ENCODE measurements at places on chromosomes 7 and 10.

GRCh38 chr7:44218418-44219201 is 17.8 kb downstream of the YKT6 start:
- no peak for DNase-seq

- DNase-seq, result peak; percentile 93
Measured at GRCh38 chr7:73734619-73735527, 3.7 kb downstream of the ABHD11 start.

DNA sequence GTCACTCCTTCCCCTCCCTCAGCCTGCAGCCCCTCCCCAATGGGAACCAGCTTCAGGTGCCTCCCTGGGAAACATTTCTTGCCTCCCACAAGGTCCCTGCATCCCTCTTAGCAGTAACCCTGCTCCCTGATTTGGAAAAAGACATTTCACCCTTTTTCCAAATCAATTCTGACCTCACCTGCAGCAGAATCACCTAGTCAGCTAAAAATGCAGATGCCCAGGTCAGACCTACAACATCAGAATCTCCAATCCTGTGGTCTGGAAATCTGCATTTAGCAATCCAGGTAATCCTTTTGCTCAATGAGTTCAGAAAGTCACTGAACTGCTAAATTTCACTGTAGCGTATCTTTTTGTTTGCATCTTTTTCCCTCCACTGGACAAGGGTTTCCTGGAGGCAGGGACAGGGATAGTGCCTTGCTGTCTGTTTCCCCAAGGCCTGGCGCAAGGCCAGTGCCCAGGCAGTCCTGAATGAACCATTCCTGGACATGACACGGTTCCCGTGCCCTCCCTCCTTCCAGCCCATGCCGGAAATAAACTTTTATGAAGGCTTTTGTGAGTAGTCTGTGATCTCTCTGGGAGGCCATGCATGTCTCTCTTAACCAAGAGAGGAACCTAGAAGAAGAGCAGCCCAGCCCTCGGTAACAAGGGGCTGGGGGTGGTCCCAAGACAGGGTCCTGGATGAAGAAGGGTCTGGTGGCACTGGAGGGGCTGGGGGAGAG is 44.0 kb downstream of the COL13A1 start:
- no peak for DNase-seq

GRCh38 chr10:126302476-126302756 is 85.9 kb downstream of the ADAM12 start:
- no peak for DNase-seq

DNA sequence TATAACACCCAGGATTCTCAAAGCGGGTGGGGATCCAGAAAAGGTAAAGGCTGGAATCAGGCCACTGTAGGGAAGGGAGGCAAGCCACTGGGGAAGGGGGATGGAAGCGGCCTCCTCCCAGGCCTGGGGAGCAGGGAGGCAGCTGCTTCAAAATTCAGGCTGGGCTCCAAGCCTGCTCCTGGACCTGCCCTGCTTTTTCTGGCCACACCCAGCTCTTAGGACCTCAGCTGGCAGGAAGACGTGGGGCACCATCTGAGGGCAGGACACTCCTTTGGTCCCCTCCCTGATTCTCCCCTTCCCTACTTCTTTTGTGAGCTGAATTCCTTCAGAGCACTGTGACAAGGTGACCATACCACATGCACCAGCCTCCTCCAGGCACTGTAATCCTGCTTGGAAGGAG is 4.6 kb upstream of the LBX1 start:
- DNase-seq, result no peak

GRCh38 chr7:128405471-128406313 is 4.1 kb downstream of the IMPDH1 start:
- DNase-seq, result peak; percentile 33

- no peak for DNase-seq
Measured at GRCh38 chr7:141189231-141189630, 115.4 kb downstream of the TMEM178B start.

- no peak for DNase-seq
Measured at GRCh38 chr10:62919776-62920175, 103.6 kb upstream of the EGR2 start.

- no peak for DNase-seq
Measured at GRCh38 chr10:132576671-132577349, 39.2 kb downstream of the INPP5A start.

DNA sequence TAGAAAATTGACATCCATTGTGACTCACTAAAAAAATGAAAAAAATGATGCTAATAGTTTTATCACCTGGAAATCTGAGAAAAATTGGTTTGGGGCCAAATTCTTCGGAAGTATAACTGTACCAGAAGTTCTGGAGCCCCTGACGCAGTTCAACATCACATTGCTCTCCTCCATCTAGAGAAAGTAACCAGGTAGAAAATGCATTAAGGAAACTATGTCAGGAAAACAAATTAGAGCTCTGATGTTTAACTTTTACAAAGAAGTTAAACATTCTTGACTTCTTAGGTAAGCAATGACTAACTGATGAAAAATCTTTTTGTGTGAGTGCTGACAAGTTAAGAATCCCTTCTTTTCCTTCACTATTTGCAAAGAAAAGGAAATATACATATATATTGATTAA is 61.1 kb upstream of the TMEM196 start:
- DNase-seq, result no peak

GRCh38 chr10:33955676-33956075 is 621.2 kb upstream of the NRP1 start:
- no peak for DNase-seq

- DNase-seq, result no peak
Measured at GRCh38 chr10:100728928-100729861, 16.2 kb upstream of the PAX2 start.

- DNase-seq, result no peak
Measured at GRCh38 chr10:131831561-131831960, 69.2 kb upstream of the PPP2R2D start.

- no peak for DNase-seq
Measured at GRCh38 chr10:29063806-29064644, 224.8 kb upstream of the LYZL1 start.

- no peak for DNase-seq
Measured at GRCh38 chr10:117647306-117647705, 104.8 kb downstream of the EMX2 start.

GRCh38 chr10:111200505-111201186 is 123.8 kb downstream of the ADRA2A start:
- DNase-seq, result peak; percentile 89

GRCh38 chr10:132618158-132618919 is 80.8 kb downstream of the INPP5A start:
- DNase-seq, result no peak

DNA sequence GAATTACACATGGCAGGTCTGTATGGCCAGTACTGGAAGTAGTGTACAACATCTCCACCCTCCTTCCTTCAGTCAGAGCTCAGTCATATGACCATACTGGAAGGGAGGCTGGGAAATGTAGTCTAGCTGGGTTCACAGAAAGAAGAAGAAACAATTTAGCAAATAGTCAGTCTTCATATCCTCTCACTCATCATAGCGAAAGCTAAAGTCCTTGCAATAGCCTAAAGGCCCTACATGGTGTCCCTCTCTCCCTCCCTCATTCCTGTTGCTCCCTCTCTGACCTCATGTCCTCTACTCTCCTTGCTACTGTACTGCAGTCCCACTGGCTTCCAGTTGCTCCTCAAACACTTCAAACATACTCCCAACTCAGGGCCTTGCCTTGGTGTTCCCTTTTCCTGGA is 4.3 kb upstream of the CALU start:
- DNase-seq, result no peak

DNA sequence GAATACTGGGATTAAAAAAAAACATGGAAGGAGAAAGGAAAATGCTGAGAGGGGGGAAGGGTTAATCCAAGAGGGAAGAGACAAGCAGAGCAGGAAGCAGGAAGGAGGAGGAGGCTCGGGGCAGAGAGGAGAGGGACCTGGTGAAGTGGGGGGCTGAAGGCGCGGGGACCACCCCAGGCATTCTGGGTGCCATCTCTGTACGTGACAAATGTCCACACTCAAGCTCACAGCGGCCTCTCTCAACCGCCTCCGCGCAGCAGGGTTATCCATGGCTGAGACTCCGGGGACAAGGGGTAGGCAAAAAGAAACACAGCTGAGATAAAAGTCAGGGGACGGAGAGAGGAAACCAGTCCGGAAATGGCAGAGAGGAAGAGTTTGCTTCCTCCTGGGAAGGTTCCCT is 33.9 kb downstream of the EN2 start:
- DNase-seq, result no peak

- DNase-seq, result no peak
Measured at GRCh38 chr10:122419876-122420623, 34.4 kb upstream of the ARMS2 start.

DNA sequence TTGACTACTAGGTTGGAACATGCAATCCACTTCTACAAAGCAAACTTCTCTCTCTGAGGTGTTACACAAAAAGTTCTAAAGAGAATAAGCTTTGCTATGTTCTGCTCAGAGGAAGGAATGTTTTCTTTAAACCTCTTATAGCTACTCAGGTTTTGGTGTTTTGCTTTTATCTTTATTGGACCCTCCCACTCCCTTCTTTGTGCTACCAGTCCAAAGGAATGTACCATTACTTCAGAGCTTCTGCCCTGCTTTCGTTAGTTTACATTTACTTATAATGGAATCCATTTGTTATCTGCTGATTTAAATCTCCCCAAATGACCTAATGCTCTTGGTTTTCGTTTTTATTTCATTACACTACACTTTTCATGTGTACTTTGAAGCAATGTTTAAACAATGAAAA is 154.9 kb downstream of the ATE1 start:
- DNase-seq, result no peak

GRCh38 chr10:80177781-80178636 is 27.3 kb downstream of the ANXA11 start:
- no peak for DNase-seq

DNA sequence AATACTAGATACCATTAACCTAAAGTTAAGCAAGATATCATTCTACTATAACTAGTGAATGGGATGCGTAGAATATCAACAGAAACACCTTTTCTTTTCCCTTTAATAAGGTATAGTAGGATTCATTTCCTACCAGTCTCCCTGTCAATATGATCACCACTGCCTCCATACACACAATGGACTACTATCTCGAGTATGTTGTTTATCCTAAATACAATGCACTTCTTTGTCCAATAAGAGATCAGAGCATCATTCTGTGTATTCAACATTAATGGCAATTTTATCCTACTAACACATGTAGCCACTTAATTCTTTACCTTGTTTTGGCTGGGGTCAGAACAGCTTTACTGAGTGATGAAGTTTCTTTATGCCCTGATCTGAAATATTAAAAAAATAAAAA is 276.3 kb downstream of the TFEC start:
- no peak for DNase-seq

DNA sequence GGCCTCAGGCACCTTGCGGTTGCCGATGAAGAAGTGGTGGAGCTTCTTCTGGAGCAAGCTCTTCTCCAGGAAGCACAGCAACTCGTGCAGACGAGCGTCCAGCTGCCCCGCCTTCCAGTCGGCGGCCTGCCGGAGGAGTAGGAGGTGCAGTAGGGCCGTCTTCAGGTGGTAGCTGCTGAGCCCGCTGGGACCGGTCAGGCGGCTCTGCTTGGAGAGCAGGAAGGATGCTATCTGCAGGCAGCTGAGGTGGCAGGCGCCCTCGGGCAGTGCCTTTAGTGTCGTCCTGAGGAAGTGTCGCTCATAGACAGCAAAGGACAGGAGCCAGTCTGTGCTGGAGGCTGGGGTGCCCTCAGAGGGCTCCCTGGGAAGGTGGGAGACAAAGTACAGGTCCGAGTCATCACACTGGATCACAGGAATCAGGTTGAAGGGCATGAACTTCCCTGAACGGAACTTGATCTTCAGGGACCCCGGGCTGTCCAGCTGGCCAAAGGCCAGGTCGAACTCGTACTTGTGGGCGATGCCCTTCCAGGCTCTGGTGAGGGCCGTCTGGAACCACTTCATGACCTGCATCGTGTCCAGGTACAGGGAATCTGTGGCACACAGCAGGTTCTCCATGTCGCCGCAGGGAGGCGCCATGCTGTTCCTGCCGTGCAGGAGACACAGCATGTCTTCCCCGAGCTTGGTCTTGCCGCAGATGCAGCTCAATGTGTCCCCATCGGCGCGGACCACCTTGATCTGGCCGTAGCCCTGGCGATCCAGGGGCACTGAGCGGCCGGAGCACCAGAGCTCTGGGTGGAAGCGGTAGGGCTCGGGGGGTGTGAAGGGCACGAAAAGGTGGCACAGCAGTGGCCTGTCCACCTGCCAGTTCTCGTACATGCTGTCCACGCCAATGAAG is 23.4 kb downstream of the ITPRIP start:
- no peak for DNase-seq

- no peak for DNase-seq
Measured at GRCh38 chr10:88857831-88858230, 6.2 kb upstream of the ANKRD22 start.

GRCh38 chr10:71575451-71575850 is 144.1 kb downstream of the C10orf105 start:
- no peak for DNase-seq

DNA sequence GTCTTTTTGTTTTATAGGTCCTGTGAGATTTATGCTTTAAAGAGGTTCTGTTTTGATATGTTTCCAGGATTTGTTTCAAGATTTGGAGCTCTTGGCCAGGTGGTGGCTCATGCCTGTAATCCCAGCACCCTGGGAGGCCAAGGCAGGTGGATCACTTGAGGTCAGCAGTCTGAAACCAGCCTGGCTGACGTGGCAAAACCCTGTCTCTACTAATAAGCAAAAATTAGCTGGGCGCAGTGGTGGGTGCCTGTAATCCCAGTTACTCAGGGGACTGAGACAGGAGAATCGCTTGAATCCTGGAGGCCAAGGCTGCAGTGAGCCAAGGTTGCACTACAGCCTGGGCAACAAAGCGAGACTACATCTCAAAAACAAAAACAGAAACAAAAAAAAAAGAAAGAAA is 8.3 kb upstream of the HYAL4 start:
- DNase-seq, result no peak

DNA sequence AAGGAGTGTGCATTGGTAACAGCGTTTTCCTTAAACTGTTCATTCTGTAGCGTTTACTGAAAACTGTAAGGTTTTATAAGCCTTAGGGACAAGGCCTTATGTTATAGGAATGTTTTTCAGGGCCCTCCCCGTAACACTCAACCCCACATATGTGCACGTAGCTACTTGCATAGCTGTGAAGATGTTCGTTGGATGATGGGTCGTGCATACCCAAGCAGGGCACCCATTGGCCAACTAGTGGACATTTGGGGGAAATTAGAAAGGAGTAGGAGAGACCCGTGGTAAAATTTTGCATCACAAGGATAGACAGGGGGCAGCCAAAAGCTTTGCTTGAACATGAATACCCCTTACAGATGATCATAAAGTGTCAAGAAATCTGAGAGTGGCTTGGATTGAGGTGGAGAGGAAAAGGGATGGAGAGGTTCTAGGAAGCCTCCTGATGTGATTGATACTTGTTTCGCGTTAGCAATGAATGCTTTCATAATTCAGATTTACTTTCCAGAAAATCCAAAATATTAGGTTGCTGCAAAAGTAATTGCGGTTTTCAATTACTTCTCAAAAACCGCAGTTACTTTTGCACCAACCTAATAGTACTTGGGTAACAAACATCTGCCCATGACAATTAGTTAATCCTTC is 878 bp downstream of the SEC61A2 start:
- DNase-seq, result no peak

- no peak for DNase-seq
Measured at GRCh38 chr7:159147246-159147645, 2.6 kb upstream of the VIPR2 start.

All from NCI-H187 (cell line).